Activated naive CD4-positive, alpha-beta T cell treated with Interleukin-2 at 50 U/mL for 16 hours (primary cell): ENCODE measurements at places on chromosomes 4 and X.

- no peak for DNase-seq
Measured at GRCh38 chrX:84729408-84729807, 227.2 kb upstream of the HDX start.

GRCh38 chr4:87097075-87097474, 123.3 kb downstream of the KLHL8 start:
- no peak for DNase-seq

DNA sequence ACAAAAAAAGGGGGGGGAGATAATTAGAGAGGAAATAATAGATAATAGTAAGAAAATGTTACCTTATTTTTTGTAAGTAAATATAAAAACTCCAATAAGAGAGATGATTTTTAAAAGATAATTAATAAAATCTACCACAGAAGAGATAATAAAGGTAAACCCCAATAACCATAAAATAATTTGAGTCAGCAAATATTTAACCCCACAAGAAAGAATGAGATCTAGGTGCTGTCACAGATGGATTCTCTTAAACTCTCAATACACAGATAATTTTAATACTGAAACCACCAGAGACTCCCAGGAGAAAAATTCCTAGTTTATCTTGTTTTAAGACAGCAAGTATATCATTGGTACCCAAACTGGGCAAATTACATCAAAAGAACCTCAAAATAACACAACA, 341.4 kb downstream of the ANK2 start:
- DNase-seq, result no peak

- peak; percentile 62 for DNase-seq
Measured at GRCh38 chrX:48468247-48468671, 1.8 kb downstream of the SLC38A5 start.

GRCh38 chr4:2793586-2794485, 951 bp downstream of the SH3BP2 start:
- DNase-seq, result peak; percentile 72

DNA sequence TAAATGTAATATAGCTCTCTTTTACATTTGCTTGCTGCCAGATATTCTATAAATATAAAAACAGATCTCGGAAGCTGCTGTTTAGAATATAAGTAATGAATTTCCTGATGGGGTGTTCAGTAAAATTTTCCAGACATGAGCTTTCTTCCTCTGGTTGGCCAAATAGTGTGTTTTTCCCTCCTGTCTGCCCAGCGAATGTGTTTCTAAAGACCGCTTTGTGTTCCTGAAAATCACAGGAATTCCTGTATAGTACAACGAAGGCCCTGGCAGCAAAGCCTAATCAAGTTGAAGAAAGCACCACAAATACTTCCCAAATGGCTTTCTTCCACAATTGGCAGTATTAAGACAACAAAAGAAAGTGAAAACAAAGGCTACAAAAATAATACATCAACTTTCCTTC, 494.1 kb downstream of the INPP4B start:
- no peak for DNase-seq

GRCh38 chr4:173485164-173485563, 44.9 kb downstream of the HAND2 start:
- DNase-seq, result no peak

DNA sequence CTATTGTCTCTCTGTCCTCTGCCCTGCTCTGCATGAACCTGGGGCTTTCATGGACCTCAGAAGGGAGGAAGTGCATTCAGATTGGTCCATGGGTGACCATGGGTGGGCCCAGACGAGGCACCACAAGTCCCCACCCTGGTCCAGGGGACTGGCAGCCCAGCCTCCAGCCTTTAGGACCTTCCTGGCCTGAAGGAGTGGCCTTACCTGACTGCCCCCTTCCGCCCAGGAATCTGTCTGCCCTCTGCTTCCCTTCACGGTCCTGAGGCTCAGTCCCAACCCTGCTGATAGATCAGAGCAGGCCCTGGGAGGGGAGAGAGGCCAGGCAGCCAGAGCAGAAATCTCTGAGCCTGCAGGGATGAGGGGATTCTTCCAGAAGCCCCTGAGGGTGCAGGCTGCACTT, 455.4 kb downstream of the PCDH18 start:
- DNase-seq, result no peak

DNA sequence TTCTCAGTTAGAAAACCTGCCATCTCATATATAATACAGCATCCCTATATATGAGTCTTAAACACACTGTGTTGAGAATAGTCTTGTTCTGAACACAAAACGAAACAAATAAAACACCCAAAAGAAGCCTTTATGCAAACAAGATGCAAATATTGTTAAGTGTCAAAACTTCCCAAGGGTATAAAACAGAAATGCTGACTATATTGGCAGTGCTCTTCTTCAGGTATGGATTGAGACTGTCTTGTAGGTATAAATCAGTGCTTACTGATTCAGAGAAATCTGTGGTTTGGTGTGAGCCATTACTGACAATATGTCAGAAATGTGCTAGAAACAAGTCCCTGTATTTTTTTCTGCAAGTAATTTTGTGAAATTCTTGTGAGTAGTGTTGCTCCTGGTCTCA, 82.8 kb upstream of the CTSO start:
- no peak for DNase-seq

GRCh38 chr4:154407443-154407842, 84.2 kb downstream of the DCHS2 start:
- no peak for DNase-seq

GRCh38 chr4:107619066-107619465, 101.0 kb downstream of the PAPSS1 start:
- DNase-seq, result no peak

DNA sequence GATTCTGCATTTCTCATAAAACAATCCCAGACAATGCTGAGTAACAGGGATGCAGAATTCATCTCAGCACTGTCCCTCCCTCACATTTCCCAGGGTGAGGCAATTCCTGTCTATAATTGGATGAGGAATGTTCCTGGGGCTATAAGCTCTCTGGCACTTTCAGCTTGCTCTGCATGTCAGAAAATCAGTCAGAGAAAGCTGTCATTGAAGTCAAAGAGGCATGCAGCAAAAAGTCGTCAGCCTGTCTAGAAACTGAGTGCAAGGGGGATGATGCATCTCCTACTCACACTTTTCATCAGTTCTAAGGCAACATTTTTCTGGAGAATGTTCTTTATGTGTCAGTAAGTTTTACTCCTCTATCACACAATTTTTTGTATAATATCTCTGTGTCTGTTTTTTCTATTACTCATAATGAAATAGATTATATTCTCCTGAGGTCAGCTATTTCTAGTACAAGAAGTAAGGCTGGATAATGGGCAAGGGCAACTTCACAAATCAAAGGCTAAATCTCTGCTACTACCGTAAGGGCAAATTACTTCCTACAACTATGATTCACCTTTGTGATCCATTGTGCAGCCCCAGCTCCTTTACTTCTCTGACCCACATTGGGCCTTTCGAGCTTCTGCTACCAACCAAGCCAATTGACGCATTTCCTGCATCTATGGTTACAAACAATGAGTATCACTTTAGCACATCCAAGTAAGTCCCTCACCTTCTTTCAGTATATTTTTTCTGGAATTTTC, 56.0 kb downstream of the TASL start:
- DNase-seq, result no peak

DNA sequence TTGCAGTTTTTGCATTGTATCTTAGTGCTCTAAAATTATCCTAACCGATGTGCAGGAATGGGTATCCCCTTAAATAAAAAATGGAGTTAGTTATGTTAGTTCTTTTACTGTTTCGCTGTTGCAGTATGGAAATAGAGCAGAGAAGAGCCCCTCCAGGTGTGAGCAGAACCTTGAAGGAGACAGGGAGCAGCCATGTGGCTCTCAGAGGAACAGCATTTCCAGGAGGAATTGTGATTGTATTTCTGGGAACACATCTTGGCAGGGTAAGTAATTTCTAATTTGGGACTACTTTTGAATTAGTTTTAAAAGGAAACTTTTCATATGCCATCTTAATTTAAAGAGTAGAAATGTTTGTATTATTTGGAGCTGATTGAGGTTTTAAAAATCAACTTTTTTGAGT, 5.3 kb upstream of the CCDC158 start:
- no peak for DNase-seq

- DNase-seq, result no peak
Measured at GRCh38 chrX:24920769-24921168, 95.0 kb downstream of the ARX start.

- no peak for DNase-seq
Measured at GRCh38 chr4:40723728-40724127, 26.0 kb upstream of the NSUN7 start.

DNA sequence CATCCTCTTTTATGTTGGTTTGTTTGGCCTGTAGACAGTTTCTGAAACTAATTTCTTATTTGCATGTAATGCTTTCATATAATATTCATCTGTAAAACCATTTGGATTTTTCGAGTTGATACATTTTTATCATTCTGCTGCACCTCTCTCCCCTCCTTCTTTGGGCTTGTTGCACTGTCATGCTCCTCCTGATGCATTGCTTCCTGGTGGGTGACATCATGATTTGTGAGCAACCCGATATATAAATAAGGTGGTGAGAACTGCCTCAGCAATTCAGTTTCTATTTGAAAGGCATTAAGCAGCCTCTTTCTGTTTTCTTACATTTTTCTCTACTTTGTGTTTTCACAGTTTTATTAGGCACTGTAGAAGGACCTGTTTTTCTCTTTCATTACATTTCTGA, 515.7 kb downstream of the RPA4 start:
- DNase-seq, result peak; percentile 3

GRCh38 chrX:74505437-74505836, 84.1 kb downstream of the SLC16A2 start:
- no peak for DNase-seq

- no peak for DNase-seq
Measured at GRCh38 chr4:88585917-88586316, 6.4 kb upstream of the HERC3 start.

DNA sequence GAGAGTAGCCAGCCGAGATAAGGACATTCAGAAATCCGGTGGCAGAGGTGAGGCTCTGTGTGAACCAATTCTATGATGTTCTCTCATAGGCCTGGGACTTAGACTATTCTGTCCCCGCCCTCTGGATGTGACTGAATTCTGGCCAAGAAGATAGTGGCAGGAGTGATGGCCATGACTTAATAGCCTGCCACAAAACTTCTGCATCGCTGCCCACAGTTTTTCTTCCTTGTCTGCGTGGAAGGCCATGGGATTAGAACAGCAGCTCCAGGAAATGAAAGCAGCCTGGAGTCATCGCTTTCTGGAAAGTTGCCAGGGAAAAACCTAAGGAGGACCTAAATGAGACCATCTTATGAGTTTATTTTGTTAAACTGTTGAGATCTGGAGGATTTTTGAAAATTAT, 134.7 kb downstream of the F11 start:
- DNase-seq, result no peak

- no peak for DNase-seq
Measured at GRCh38 chr4:147809211-147809610, 77.3 kb downstream of the ARHGAP10 start.

DNA sequence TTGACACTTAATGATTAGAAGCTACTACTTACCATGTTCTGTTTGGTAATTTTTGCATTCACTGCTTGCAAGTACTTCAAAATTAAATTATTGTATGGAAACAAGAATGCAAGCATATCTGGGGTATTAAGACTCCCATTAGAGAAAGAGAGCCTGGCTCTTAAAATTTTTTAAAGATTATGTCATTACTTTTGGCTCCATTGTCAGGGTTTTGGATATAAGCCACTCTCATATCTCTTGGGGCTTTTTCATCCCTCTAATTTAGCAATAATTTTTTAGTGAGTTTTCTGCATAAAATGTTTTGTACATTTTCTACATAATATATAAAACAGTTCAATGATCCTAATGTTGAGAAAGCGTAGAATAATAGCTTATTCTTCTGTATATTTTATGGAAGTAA, 49.4 kb downstream of the SLC9A6 start:
- DNase-seq, result no peak

GRCh38 chr4:183873409-183874185, 31.5 kb upstream of the STOX2 start:
- DNase-seq, result no peak

GRCh38 chr4:76883147-76883546, 14.8 kb downstream of the SOWAHB start:
- no peak for DNase-seq

DNA sequence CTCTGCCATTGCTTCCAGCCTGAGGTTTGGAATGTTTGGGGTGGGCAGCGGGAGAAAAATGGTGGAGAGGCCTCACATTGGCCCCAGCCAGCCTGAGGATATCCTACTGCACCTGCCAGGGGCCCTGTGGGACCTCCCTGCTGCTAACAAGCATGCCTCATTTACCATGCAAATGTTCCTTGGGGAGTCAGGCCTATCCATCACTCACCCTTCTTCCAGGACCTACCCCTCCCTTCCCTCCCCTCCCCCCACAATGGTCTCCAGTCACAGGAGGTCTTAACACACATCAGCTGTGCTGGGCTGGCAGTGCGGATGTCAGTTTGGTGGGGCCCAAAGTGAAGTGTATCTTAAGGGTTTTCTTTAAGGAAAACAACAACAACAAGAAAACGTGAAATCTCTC, 139.2 kb downstream of the SHOX start:
- DNase-seq, result no peak

GRCh38 chrX:154074199-154074598, 23.3 kb downstream of the MECP2 start:
- no peak for DNase-seq

- DNase-seq, result no peak
Measured at GRCh38 chr4:161829591-161829990, 334.2 kb downstream of the FSTL5 start.

GRCh38 chr4:4608214-4608537, 66.3 kb upstream of the STX18 start:
- DNase-seq, result no peak

- no peak for DNase-seq
Measured at GRCh38 chr4:8675383-8675782, 82.8 kb downstream of the CPZ start.

DNA sequence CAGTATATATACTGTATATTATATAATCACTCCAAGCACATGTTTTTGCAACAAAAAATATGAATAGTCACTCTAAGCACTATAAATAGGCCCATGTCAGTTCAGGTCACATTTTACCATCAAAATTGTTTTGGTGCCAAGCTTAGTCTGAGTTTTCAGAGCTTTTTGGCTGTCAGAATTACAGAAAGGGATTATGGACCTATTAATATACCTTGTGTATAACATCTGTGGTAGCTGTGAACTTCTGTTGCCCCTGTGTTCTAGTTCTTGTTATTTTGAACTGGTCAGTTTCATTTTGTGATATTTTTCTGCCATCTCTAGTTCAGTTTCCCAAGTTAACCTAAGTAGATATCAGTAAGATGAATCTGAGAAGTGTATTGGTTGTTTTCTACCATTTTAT, 22.9 kb downstream of the EXOC1 start:
- DNase-seq, result no peak

- no peak for DNase-seq
Measured at GRCh38 chr4:65546882-65547416, 123.3 kb downstream of the EPHA5 start.

- no peak for DNase-seq
Measured at GRCh38 chr4:16066586-16067128, 17.2 kb downstream of the PROM1 start.

- no peak for DNase-seq
Measured at GRCh38 chrX:78747489-78747888, at the start of gene LPAR4. Gene LPAR4, plus strand, starts transcription at chrX:78747720. Its CDS starts 7,150 bp downstream, at chrX:78754870.

DNA sequence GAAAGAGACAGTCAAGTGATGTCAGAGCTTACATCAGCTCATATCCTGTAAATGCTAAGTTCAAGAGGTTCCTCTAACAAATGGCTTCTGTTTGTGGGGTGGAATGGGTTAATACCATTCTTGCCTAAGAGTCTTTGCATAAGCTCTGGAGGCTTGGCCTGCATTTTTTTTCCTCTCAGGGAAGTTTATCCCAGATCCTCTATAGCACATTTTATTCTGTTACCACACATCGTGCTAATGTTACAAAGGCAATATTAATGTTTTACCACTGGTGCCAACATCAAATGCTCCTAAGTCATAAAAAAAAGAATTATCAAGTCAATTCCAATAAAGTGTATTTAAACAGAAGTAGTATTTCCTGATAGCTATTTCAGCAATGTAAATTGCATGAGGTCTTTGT, 2.9 kb upstream of the ADH6 start:
- no peak for DNase-seq
